Skeletal muscle cell (primary cell): ENCODE measurements at places on chromosomes 3 and 15.

DNA sequence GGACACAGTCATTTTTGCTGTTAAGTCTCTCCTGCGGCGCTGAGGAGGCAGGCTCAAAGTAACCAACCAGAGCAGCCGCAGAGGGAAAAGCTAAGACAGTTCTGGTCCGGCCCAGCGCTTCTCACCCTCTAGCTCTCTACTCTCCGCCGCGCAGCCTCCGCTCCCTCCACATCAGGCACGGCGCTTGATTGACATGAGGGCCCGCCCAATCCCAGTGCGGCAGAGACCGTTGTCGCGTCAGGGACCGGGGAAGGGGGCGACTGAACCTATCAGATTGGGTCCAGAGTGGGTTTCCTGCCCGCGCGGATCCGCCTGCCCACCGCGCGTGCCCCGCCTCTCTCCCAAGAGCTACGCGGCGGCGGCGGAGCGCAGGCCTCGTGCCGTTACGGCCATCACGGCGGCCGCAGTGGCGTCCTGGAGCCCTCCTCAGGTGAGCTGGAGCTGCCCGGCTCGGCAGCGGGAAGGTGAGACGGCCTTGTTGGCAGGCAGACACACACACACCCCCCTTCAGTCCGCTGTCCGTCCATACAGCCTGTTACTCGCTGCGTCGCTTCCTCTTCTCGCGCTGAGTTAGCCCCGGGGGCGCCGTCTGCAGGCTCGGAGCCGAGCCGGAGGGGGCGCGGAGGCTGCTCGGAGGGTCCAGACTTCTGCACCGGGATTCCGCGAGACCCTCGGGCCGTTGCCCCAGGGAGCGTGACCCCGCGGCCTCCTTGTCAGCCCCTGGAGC is at the start of gene NCK1:
Gene NCK1, plus strand, starts transcription at position 319 of the 727 bp plus-strand sequence. CDS start 65,794 bp downstream, outside the sequence.
- peak; percentile 96 for DNase-seq

GRCh38 chr3:163776743-163777142 is 1301.6 kb downstream of the SI start:
- DNase-seq, result no peak

DNA sequence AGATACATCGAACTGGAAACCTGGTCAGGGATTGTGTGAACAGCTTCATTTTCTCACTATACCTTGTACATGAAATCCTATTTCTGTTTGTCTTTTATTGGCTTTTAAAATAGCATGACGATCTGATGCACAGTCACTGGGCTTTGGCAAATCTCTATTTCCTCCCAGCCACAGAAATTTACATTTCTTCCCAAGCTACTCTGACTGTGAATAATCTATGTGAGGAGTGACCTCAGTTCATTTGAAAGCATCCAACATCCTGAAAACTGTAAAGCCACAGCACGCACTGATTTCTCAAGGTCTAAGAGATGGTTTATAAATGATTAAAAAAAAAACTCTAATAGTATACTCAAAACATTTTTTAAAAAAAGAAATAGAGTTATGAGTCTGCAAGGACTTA is 450.3 kb downstream of the IL5RA start:
- DNase-seq, result no peak

- no peak for DNase-seq
These were observed 94.0 kb upstream of the LRRN1 start for GRCh38 chr3:3705090-3705775.

- DNase-seq, result no peak
These were observed 1.7 kb downstream of the BNC1 start for GRCh38 chr15:83282776-83283137.

- no peak for DNase-seq
These were observed 36.1 kb downstream of the CTDSPL start for GRCh38 chr3:37897763-37898162.

DNA sequence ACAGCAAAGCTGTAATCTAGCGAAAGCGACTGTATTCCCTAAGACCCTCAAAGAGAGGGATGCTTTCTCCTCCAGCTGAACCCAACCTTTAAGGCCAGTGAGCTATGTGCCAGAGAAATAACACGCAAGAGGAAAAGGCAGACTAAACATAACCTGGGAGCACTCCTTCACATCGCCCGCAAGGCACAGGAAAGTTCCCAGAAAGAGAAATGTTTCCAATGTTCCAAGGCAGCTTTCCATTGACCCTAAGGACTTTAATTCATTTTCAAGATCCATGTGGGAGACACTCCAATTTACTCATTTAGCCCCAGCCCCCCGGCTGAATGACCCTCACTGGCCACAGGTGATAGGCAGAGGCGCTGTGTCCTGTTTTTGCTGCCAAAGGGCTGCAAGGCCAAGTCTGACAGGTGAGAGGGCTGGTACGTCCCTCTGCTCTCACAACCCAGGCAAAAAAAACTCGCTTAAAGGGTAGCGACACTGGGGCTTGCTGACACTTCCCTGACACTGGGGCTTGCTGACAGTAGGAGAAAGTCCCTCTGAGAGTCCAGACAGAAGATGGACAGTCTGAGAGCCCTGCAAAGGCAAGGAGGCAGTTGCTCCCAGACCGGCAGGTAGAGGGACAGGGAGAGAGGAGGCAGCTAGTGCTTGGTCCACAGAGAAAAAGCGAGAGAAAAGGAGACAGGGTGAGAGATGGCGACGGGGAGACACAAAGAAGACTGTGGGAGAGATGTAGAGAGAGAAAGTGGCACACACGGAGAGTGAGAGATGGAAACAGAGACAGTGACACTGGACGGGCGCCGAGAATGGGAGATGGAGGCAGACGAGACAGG is 702 bp downstream of the ARHGEF3 start:
- no peak for DNase-seq

DNA sequence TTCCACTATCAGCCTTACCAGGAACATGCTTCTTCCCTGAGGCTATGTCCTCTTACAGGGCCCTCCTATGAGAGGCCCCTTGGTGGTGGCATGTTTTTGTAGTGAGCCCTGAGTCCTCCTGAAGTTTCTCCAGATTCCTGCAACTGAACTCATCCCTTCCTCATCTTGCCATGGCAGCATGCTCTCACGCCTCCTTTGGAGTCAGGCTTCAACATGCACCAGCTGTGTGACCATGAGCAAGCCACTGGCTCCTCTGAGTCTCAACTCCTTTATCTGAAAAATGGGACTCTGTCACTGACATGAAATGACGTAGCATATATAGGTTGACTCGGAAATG is 216.3 kb upstream of the TLE3 start:
- no peak for DNase-seq

DNA sequence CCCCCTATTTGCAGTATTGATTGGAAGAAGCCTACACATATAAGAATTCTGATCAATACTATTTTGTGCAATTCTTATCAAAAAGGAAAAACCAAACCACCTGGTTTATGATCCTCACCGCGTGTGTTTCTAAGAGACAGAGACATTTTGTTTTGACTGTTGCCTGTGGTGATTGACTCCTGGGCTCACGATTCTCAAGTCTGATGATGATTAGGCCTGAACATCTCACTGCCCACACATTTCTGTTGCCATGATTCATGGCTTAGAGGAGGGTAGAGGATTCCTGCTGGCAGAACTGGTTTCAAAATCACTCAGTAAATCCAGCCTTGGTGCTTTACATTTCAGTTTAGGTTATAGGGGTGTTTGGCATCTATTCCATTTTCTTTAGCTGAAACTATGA is 88.3 kb upstream of the UBE3A start:
- DNase-seq, result no peak

- no peak for DNase-seq
These were observed 13.1 kb upstream of the KY start for GRCh38 chr3:134663721-134664456.

DNA sequence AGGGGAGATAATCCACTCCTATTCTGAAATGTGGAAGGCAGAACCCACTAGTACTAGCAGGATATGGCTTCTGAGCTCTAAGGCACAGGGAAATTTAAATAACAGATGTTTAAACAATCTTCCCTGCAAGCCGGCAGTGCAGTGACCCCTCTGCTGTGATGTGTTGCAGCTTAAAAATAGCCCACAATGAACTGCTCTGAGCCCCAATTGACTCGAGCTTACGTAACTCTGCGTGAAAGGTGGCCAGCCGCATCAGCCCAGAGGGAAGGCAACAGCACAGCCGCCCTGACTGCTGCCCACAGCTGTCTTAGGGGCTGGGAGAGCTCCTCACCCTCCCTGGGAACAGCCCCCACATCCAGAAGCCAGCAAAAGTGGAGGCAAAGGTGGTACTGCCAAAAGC is 12.5 kb upstream of the CAMKV start:
- no peak for DNase-seq

- no peak for DNase-seq
These were observed 41.5 kb downstream of the GPD1L start for GRCh38 chr3:32147933-32148332.

- peak; percentile 23 for DNase-seq
These were observed 42.4 kb downstream of the TNIK start for GRCh38 chr3:171417813-171418212.

DNA sequence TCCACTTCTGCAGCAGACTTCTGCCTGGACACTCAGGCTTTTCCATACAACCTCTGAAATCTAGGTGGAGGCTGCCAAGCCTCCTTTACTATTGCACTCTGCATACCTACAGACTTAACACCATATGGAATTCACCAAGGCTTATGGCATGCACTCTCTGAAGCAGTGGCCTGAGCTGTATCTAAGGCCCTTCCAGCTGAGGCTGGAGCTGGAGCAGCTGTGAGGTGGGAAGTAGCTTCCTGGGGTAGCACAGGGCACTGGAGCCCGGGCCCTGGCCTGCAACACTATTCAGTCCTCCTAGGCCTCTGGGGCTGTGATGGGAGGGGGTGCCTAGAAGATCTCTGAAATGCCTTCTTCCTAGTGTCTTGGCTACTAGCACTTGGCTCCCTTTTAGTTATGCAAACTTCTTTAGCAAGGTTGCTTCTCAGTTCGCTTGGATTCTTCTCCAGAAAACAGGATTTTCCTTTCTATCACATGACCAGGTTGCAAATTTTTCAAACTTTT is 186.6 kb upstream of the RORA start:
- DNase-seq, result no peak

GRCh38 chr3:170608475-170608874 is 22.6 kb upstream of the SLC7A14 start:
- DNase-seq, result no peak

- DNase-seq, result no peak
These were observed at the start of gene DNAH12 for GRCh38 chr3:57544181-57545125. Gene DNAH12 (minus strand): TSS chr3:57544344. CDS start chr3:57542870, 1,474 bp downstream.

GRCh38 chr3:38117748-38118420 is 19.0 kb downstream of the ACAA1 start:
- no peak for DNase-seq

- DNase-seq, result no peak
These were observed 371.9 kb downstream of the CACNA2D3 start for GRCh38 chr3:54494209-54494608.

- no peak for DNase-seq
These were observed 35.9 kb upstream of the BNC1 start for GRCh38 chr15:83320404-83320803.

GRCh38 chr3:56254835-56255234 is 213.4 kb downstream of the ERC2 start:
- DNase-seq, result no peak

DNA sequence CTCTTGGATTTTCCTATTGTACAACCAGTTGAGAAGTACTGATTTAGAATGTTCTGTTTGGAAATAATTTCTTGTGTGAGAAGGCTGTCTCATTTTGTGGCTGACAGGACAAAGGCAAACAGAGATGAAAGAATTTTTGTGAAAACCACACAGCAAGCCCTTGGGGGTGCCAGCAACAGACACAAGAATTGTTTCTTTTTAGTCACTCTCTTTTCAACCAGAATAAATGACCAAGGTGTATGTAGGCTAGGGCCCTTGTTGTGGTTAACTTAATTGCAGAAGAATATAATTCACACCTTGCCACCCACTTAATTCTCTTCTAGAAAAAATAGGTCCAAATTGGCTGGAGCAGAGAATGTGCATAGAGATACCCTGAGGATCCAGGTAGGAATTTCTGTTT is 329.4 kb upstream of the TBC1D5 start:
- DNase-seq, result no peak

DNA sequence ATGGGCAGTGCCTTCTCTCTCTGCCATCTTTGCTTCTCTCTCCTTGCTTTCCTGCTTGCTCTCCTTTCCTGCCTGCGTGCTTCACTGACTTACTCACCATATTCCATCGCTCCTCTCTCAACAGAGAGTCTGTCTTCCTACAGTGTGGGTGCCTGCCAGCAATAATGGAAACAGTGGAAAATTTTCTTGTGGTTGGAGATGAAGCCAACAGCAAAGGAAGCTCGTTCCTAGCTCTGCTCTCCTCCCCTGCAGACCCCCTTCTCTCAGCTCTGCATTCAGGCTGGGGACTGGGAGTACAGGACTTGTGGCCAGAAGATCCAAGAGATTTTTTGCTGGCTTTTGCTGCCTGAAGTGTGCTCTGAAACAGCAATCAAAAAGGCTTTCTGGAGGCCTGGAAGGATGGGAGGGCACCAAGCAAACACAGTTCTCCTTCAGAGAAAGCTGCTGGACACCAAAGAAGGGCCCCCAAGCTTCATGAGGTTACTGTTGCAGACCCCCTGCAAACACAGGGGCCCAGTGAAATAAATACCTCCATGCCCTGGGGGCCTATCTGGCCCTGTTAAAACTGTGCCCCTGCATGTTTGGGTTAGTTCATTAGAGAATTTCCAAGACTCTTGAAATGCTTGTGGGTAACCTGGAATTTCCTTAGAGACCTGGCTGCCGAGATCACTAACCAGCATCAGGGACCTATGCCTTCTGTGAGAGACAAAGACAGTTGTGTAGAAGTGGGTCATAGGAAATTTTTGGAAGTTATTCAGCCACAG is 149.9 kb upstream of the RASGRP1 start:
- DNase-seq, result peak; percentile 92

DNA sequence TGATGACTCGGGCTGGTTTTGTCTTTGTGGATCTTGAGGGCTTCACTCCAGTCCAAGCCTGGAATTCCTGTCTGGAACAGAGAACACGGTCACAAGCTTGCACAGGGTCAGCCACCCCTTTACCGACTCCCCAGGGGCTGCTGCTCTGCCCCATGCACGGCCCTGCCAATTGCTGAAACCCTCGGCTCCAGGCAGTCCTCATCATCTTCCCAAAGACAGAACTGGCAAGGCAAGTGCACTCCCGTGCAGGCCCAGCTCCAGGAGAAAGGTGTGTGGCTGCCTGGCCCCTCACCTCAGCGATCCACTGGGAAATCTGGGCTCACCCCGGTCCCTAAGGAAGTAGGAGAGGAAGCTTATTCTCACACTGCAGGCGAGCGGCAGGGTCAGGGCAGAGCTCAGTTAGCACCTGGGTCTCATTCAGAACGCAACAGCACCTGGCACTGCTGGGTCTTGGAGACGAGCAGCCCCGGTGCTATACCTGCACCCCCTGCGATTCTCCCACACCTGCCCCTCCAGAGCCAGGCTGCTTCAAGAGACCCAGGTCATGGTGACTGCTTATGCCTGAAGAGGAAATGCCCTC is 7.2 kb downstream of the MAP6D1 start:
- DNase-seq, result no peak

GRCh38 chr15:91855241-91855640 is 1.7 kb downstream of the SLCO3A1 start:
- DNase-seq, result no peak

DNA sequence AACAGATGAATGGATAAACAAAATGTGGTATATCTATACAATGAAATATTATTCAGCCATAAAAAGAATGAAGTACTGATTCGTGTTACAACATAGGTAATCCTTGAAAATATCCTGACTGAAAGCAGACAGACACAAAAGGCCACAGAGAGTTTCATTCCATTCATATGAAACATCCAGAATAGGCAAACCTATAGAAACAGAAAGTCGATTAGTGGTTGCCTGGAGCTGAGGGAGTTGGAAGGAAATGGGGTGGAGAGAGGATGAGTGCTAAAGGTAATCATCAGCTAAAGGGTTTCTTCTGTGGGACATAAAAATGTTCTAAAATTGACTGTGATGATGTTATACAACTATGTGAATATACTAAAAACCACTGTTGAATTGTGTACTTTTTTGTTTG is 22.9 kb downstream of the FOXP1 start:
- no peak for DNase-seq
